ENCODE measurements at places on chromosomes 2 and 18.

- no peak for DNase-seq
These were observed 76.0 kb downstream of the CEP192 start for GRCh38 chr18:13067124-13067523.

DNA sequence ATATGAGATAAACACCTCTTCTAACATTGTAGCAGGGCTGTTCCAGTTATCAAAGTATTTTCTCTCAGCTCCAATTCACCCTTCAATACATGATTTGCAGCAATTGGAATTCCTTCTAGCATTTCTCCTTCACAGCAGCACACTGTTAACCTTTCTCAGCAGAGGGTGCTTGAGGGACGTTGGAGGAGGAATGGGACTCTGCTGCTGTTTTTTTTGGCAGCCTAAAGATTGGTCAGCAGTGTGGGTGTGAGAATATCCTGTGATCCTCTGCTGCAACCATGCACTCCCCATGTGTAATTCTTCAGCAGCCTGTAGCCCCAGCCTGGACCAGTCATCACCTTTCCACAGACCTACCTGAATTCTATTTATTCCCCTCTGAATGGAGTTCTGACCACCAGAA lies 1708.9 kb upstream of the CELF4 start:
- no peak for DNase-seq

GRCh38 chr2:100802066-100802465 lies 17.9 kb upstream of the NPAS2 start:
- no peak for DNase-seq

GRCh38 chr2:217367464-217367863 lies 507.6 kb upstream of the TNP1 start:
- DNase-seq, result no peak

DNA sequence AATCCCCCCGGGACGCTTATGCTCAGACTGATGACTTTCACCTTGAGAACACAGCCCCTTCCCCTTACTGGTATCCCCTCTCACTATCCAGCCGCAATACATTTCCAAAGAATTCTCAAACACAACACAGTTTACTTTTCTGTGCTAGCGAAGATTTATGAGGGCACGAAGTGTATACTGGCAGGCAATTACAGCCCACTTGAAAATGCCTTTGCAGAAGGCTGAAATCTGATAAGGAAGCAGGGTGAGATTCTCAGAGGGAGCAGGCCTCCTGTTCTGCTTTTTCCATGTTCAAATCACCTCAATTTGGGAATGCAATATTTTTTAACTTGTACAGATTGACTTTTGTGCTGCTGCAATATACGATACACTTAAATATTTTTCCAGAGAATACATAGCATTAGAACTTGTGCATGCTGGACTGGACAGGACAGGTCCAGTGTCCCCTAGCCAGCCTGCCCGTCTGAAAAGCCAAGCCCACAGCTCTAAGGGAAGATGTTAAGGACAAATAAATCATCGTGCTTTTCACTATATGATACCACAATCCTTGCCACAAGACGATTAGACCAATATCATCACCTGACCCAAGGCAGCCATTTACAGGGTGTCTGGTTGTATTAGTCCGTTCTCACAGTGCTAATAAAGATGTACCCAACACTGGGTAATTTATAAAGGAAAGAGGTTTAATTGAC lies 262.1 kb downstream of the EPHA4 start:
- no peak for DNase-seq

DNA sequence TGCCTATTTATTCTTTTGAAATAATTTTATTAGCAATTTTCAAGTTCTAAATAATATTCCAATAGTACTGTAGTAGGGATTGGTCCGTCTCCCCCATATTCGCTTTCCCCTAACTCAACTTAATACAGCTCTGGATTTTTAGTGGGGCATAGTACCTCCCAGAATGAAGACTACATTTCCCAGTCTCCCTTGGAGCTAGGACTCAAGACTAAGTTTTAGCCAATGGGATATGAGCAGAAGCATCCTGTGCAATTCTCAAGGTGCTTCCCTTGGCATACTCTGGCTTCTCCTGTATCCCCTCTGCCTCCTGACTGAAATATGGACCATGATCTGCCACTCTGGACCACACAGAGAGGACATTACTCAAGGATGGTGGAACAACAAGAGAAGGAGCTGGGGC lies 24.1 kb downstream of the ST3GAL5 start:
- no peak for DNase-seq

DNA sequence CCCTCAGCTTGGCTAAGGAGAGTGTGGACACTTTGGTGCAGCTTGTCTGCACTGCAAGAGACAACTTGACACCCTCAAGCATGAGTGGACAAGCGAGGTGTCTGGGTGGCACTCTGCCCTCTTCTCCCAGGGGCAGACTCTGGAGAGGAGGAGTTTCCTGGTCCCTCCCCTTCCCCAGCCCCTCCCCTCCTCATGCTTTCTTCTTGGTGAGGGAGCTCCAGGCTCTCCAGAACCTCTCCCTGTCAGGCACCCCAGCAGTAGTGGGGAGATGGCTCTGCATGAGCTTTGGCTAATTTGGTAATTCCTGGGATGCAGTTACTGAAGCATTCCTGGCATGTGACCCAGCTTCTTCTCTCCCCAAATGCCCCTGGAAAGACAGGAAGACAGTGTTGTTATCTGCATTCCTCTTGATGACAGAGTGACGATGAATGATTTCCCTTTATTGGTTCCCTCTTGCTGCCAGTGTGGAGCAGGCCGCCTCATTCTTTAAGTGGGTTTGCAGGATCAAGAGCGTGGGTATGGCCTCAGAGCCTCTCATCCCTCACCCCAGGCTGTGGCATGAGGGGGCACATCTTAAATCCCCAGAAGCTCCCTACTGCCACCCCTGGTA lies 89.2 kb downstream of the STPG4 start:
- DNase-seq, result peak; percentile 63

DNA sequence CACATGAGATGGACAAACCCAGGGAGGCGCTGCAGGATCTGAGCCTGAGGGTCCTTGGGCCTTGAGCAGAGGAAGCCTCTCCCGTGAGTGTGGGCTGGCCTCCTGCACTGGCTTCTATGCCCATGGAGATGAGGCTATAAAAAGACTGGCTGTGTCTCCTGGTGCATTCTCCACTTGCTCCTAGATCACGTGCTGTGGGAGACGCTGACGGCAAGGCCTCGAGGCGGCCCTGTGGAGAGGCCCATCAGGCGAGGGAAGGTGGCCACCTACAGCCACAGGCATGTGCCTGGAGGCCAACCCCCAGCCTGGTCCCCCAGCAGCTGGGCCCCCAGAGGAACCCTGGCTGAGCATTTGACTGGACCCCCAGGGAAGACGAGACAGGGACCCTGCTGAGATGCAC lies 198.9 kb downstream of the TWIST2 start:
- DNase-seq, result no peak

- no peak for DNase-seq
These were observed 49.9 kb upstream of the SLC14A2 start for GRCh38 chr18:45565280-45565970.

- DNase-seq, result no peak
These were observed 135.6 kb downstream of the CCBE1 start for GRCh38 chr18:59561612-59562011.

GRCh38 chr2:40421631-40422297 lies 30.1 kb downstream of the SLC8A1 start:
- no peak for DNase-seq

DNA sequence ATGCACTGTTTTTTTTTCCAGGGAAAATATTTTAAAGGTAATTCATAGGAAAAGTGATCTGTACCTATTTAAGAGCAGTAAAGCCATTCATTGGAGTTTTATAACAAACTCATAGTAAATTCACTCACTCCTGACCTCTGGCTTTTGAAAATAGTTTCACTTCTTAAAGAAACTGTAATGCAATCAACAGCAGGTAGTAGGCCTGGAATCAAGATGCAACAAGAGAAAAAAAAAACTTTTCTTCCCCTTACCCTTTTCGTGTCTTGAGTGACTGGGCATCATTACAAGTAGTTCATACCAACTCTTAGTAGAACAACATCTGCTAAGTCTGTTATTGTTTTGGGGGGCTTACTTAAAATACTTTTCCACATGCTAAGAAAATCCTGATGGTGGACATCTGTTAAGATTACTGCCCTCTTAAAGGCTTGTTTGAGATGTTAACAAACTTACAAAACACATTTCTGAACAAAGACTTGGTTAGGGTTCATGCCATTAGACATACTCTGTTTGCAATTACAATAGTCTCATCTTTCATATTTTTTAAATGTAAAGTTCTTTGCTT lies 164.1 kb upstream of the FOSL2 start:
- DNase-seq, result no peak

GRCh38 chr2:120250640-120251039 lies 2.0 kb upstream of the RALB start:
- no peak for DNase-seq

Data from amniotic stem cell (primary cell).